Activated CD4-positive, CD25-positive, alpha-beta regulatory T cell treated with anti-CD3 and anti-CD28 coated beads, Interleukin-2, amount 50 U/mL, for 24 hours (primary cell): ENCODE measurements at places on chromosomes 1 and 21.

DNA sequence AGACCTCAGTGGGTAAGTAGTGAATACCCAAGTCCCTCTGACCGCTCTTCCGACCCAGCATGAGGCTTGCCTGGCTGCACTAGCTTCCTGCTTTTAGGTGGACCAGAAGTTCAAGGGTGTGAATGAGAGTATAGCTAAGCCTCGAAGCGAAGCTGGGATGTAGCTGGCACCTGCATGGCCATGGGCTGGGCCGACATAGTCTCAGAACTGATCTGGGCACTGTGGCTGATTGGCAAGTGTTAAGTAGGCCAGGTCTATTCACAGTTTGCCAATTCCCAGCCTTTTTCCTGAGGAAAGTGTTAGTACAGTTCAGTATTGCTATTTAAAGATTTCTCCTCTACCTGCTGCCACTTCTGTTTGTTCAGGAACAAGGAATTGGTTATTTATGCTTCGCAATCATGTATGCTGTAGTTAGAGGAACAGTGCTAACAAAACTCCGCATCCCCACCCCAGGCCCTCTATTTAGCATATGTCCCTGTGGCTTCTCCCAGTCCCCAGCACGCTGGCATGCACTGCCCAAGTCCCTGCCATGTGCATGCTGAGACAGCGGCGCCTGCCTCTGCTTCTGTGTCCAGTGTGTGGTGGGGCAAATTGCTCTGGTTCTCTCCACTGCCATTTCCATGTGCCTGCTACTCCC lies 16.3 kb downstream of the SPATA46 start:
- ATAC-seq: no peak

DNA sequence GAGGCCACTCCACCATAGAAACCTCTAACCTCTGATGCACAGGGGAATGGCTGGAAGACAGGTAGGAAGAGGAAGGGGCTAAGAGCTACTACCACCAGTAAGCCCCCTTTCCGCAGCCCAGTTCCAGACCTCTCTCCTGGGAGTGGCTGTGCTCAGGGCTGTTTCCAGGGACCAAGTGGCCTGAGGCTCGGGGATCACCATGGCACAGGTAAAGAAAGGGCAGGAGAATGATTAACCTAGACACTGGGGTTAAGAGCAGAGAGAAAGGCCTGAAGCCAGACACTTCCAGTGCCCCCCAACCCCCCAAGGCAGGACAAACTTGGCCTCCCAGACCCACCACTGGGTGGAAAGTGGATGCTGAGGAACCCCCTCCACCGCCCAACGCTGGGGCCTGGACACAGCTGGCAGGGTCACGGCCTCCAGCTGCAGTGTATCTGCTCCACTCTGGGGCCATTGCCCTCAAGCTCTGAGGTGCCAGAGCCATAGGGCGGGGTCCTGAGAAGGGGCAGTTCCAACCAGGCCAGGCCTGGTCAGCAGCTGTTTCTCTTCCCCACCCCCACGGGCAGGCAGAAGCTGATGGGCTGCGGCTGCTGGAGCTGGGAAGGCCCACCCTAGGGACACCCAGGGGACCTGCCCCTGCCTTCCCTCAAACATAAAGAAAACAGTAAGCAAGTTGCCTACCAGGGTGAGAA lies 2.6 kb downstream of the TAGLN2 start:
- ATAC-seq: no peak

DNA sequence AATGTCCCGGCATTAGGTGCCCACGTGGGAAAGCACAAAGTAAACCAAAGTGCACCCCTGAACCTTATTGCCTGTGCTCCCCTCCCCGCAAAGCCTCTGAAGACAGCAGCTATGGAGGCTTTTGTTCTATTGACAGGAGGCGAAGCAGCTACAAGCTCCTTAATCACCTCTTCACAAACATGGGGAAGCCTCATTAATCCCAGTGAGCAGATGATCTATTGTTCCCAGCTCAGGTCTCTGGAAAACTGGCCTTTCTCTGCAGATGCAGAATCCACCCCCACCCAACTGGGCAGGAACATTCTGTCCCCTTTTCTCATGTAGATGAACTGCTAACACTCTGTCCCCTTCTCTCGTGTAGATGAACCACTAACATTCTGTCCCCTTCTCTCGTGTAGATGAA lies 190.5 kb upstream of the CSF3R start:
- no peak for ATAC-seq

DNA sequence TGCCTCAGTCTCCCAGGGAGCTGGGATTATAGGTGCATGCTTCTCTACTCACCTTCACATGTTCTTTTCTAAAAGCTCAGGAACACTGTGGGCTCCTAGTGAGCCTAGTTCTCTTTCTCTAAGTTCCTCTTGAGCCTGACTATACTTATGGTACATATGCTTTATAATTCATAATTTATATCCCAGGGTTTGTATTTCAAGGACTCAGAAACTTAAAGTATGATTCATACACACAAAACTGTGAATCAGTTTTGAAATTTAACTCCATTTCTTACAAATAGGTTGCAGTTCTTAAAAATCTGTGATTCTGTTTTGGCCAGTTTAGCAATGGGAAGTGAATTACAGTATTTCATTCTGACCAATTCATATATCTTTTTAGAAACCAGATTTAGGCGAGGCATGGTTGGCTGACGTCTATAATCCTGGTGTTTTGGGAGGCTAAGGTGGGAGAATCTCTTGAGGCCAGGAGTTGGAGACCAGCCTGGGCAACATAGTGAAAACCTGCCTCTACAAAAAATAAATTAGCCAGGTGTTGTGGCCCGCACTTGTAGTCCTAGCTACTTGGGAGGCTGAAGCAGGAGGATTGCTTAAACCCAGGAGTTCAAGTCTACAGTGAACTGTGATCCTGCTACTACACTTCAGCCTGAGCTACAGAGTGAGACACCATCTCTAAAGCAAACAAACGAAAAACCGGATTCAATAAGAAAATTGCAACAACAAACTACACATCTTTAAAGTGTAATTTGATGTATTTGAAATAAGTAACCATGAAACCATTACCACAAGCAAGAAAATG lies 15.6 kb downstream of the RASAL2 start:
- no peak for ATAC-seq

DNA sequence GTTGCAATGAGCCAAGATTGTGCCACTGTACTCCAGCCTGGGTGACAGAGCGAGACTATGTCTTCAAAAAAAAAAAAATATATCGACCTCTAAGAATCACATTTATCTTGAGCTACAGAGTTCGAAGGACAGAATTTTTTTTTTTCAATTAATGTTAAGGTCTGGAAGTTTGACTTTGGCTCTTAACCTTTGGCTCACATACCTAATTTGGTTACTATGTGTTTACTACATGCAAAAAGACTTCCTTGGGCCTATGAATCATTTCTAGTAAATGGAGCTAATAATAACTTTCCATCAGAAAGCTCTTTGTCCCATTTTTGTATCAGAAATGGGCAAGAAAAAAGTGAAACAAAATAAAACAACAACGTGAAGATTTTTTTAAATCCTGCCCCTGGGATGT lies 351.2 kb downstream of the SMYD3 start:
- ATAC-seq: no peak

DNA sequence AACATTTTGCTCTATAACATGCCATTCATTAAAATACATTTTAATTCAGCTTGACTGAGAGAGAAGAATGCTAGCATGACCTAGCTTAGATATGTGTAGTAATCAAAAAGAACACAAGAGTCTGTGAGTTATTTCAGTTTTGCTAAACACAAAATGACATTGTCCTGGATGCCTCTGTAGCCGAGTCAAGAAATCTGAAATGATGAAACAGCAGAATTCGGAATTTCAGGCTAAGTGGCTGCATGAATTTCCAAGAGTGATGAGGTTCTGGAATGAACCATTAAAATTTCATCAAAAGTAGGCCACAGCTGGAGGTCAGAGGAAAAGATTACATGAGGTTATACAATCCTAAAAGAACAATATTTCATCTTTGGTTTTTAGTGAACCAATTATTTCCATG lies 79.1 kb upstream of the CXADR start:
- ATAC-seq: no peak

- ATAC-seq: no peak
Measured at GRCh38 chr1:164651351-164651951, 92.5 kb downstream of the PBX1 start.

DNA sequence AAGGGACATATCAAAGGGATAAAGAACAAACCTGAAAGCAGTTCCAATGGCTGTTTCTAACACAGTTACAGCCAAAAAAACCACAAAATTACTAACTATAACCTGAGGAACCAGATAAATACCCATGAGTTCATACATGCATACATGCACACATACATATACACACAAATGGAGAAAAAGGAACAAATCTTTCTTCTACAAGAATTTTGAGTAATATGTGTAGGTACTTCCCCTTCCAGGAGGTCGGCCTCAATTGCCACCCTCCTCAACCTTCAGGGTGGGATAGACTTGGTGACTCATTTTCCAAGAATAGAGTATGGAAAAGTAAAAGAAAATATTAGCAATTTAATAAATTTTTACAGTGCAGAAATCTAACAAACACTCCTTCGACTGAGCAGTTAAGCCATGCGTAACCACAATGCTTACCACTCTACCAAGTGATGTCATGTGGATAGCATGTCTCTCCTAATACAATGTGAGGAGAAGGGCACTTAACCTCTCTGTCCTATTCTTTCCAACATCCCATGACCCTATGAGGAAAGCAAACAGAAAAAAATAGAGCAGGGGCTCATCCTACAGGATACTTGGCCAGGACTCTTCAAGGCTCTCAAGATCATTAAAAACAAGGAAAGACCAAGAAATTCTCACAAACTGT lies 243.0 kb upstream of the RUNX1 start:
- ATAC-seq: no peak

GRCh38 chr1:5909576-5910275 lies 82.5 kb downstream of the NPHP4 start:
- no peak for ATAC-seq

DNA sequence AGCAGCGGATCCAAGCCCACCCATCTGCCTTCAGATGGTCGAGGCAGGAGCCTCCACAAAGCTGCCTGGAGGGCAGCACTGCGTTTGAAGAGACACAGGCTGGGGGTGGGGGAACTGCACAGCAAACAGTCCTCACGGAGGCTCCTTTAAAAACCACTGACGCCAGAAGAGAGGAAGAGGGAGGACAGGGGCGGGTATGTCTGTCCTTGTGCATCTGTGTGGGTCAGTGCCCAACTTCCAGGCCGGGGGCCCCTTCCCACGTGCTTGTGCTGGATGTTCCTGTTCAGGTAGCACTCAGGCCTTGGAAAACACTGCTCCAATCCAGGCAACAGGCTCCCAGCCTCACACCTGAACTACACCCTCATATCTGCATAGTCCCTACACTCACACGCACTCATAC lies 7.7 kb downstream of the AHDC1 start:
- ATAC-seq: no peak

DNA sequence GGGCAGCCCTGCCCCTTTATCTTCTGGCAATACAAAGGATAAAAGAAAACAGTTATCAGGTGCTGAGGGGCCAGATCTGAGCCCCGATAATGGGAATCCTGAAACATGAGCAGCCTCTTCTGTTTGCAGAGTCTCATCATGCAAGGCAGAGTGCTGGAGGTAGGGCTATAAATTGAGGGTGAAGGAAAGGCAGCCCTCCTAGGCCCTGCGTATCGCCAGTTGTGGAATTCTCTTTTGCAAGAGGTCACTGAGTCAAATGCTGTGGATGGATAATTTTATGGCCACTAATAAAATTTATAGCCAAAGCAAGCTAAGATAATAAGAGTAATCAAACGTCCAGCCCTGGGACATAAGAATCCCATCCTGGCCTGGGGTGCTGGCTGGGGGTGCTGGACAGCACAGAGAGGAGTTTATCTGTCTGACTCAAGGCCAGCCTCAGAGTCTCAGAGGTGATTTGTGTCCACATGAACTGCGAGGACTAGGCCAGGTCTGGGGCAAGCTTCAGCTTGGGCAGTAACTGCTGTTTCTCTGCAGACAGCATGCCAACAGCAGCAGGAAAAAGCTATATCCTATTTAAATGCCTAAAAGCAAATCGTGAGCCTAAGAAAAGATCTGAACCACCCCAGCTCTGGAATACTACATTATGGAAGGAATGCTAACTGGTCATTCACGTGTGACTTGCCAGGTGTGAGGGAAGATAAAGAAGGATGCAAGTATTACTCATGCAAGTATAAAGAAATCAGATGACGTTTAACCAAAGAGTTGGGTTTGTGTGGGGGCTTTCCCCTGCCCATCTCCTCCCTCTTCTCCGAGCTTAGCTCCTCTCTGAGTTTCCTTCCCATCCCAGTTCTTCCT lies 254.8 kb downstream of the KIF26B start:
- ATAC-seq: no peak

GRCh38 chr1:23543707-23544443 lies 12.8 kb upstream of the E2F2 start:
- no peak for ATAC-seq

- no peak for ATAC-seq
Measured at GRCh38 chr1:15153184-15153841, at the start of gene TMEM51. Gene TMEM51, plus strand, starts transcription at chr1:15153747. Its CDS starts 61,341 bp downstream, at chr1:15215088.

DNA sequence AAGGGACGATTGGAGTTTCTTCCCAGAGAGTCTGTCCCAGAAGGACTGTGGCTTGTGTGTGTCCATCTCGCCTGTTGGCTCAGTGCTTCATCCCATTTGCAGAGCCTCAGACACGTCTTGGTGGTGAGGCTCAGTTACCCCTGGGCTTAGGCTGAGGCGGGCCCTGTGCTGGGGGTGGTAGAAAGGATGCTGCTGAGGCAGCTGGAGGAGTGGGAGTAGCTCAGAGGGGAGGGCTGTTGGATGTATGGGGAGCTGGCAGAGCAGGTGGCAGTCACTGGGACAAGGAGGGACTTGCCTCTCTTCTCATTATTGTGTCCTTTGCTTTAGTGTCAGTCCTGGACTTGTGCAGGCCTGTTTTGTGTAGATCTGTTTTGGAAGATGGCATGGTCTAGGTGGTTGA lies 7.3 kb upstream of the MIIP start:
- ATAC-seq: no peak

- no peak for ATAC-seq
Measured at GRCh38 chr1:40252601-40253000, 4.9 kb downstream of the TMCO2 start.

- no peak for ATAC-seq
Measured at GRCh38 chr1:231410036-231410612, 12.0 kb downstream of the EGLN1 start.

- no peak for ATAC-seq
Measured at GRCh38 chr1:39981945-39982344, 27.0 kb downstream of the MFSD2A start.

DNA sequence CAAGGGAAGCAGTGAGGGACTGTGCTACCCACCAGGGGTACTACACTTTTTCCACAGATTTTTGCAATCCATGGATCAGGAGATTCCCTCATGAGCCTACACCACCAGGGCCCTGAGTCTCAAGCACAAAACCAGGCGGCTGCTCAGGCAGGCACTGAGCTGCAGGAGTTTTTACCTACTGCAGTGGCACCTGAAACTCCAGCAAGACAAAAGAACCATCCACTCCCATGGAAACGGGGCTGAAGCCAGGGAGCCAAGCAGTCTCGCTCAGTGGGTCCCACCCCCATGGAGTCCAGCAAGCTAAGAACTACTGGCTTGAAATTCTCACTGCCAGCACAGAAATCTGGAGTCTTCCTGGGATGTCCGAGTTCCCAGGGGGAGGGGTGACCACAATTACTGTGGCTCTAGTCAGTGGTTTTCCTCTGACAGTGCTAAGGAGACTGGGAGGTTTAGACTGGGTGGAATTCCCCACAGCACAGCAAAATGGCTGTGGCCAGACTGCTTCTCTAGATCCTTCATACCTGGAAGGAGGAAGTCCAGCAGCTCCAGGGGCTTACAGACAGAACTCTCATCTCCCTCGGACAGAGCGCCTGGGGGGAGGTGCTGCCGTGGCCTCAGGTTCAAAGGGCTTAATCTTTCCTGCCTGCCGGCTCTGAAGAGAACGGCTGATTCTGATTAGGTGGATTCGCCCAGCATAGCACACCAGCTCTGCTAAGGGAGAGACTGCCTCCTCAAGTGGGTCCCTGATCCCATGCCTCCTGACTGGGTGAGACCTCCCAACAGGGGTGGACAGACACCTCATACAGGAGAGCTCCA lies 437.8 kb downstream of the LTN1 start:
- no peak for ATAC-seq

GRCh38 chr21:27043377-27043776 lies 76.5 kb upstream of the ADAMTS5 start:
- ATAC-seq: no peak
